SW480 (cell line): ENCODE measurements at places on chromosomes 12 and 14.

- DNase-seq, result no peak
These were observed 7.0 kb upstream of the MSI1 start for GRCh38 chr12:120376009-120376408.

DNA sequence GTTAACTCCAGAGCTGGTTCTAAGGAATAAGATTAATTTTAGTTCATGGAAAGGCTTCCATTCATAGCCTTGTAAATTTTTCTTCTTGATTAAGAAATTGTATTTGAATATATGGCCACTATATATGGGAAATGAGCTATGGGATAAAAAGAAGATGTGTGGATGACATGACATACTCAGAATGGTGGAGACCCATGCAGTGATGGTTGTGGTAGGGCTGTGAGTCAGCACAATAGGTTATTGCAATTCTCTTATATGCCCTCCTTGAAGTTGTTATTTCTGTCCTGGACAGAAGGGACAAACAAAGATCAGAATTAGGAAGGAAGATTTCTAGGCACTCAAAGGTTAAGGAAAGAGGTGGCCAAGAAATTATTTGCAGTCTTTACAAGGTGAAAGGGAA lies 21.5 kb downstream of the RASSF9 start:
- DNase-seq, result no peak

DNA sequence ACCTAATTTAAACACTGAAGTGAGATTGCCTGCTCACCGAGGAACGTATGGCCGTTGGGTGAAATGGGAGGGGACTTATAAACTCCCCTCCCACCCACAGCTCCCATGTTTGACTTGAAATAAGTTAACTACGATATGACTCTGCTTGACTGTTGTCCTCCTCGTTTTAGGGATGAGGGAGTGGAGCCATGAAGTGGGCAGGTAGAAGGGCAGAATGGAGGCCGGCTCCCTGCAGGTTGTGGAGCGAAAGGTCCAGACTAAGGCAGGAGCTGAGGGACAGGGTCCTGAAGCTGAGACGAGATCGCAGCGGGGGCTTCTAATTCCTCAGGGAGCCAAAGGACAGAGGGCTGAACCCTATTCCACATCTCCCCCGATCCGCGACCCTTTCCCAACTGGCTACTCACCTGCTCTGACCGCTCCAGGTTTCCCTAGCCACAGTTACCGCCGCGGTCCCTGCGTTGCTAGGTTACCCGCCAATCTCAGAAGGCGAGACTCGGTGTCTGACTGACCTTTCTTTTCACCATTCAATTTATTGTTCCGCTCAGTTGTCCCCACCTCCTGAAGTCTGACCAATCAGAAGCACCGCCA lies 577 bp upstream of the TPCN1 start:
- DNase-seq, result no peak

DNA sequence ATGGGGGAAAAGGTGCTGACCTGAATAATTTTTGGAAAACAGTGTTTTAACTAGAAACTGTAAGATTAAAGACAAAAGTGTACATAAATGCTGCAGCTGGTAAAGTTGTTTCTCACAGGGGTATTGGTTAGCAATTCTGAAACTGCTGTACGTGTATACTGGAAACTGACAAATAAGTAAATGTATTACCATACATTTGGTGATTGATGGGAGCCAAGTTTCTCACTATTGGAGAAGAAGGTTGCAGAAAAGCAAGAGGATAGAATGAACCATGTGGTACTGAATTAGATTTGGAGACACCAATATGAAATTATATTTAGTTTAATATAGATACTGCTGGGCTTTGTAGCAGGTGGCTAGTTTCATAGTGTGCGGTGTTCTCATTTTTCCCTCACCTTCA lies 19.6 kb upstream of the FBXO33 start:
- DNase-seq, result no peak

- no peak for DNase-seq
These were observed 46.5 kb downstream of the ELK3 start for GRCh38 chr12:96240656-96241055.

DNA sequence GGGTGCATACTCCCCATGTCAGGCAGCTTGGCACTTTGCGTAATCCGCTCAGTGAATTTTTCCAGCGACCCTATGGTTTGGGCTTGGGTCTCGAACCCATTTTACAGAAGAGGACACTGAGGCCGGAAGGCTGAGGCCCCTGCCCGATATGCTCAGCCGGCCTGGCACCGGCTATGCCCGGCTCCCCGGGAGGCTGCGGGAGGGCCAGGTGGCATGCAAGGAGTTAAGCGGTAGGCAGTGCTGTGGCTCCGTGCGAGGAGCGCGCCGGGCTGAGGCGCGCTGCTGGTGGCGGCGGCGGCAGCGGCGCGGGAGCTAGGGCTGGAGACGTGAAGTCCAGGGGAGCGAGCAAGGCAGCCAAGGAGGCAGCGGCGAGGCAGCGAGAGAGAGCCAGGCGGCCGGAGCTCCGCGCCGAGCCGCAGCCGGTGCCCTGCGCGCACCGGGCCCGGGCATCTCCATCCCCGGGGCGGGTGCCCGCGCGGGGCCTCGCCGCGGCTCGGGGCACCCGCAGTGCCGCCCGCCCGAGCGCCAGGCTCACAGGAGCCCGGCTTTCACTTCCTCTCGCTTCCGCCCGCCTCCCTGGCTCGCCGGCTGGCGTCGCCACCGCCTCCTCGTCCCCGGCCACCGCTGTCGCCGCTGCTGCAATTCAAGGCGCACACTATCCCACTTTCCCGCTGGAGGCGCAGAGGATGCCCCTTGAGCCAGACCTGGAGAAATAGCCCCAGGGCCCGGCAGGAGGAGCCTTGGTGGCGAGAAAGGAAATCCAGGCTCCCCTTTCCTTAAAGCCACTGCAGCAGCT lies at the start of gene WSCD2:
TSS of gene WSCD2 (plus strand) at position 272 of the 796 bp plus-strand sequence. CDS start 66,545 bp downstream, outside the sequence.
- no peak for DNase-seq
